Substantia nigra (tissue), 51 donors: ENCODE measurements at places on chromosomes 3 and 15.
A peak's percentile ranks its signal among the peaks of the same experiment; 100 is the strongest.

- no peak for DNase-seq
Measured at GRCh38 chr3:141086188-141086587, 35.0 kb downstream of the SPSB4 start.

- DNase-seq, result no peak
Measured at GRCh38 chr3:169827712-169828111, 15.0 kb upstream of the LRRC34 start.

DNA sequence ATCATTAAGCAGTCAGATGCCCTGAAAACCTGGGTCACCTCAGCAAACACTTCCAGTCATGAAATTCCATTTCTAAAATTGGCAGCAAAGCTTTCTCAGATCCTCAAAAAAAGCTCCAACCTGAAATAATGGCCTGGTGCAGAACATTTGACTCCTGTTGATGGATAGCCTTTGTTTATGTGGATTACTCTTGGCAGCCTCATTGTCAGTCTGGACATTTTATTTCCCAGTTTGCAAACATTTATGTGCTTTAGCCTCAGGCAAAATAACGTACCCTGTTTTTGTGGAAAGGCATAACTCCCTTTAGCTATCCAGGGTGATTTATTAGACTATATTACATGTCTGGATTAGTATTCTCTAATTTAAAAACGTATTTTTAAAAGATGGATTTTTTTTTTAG is 53.9 kb downstream of the PXYLP1 start:
- DNase-seq, result no peak

- DNase-seq, result no peak
Measured at GRCh38 chr3:109059264-109059663, 58.7 kb downstream of the MORC1 start.

DNA sequence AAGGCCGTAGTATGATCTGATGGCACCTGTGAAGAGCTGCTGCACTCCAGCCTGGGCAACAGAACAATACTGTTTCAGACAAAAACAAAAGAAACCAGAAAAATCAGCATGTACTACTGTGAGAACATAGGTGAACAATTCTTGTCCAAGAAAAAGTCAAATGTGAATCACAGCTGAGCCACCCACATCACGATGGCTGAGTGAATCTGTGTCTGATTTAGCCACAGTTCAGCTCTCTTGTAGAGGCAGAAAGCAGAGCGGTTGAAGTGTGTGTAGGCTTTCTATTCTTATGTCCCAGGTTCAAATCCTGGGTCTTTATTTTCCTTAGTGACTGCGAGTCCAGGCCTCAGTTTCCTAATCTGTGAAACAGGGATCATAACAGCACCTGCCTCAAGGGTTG is 4.4 kb upstream of the FURIN start:
- no peak for DNase-seq

- DNase-seq, result no peak
Measured at GRCh38 chr15:51667478-51667877, 13.8 kb upstream of the SCG3 start.

GRCh38 chr3:192249516-192249915 is 477.8 kb downstream of the FGF12 start:
- DNase-seq, result no peak

GRCh38 chr3:119541547-119541946 is 17.9 kb downstream of the CD80 start:
- DNase-seq, result no peak

- DNase-seq, result no peak
Measured at GRCh38 chr3:110903771-110904519, 167.7 kb upstream of the NECTIN3 start.

DNA sequence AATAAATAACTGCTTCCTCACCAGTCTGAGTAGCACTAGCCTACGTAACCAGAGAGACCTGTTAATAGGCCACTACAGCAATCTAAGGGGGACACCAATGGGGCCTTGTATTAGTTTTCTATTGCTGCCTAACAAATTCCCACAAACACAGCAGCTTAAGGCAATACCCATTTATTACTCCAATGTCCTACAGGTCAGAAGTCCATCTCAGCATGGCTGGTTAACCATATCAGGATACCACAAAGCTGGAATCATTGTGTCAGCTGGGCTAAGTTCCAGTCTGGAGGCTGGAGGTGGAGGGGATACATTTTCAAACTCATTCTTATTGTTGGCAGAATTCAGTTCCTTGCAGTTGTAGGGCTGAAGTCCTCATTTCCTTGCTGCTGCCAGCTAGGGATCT is 331.9 kb downstream of the ULK4 start:
- no peak for DNase-seq

DNA sequence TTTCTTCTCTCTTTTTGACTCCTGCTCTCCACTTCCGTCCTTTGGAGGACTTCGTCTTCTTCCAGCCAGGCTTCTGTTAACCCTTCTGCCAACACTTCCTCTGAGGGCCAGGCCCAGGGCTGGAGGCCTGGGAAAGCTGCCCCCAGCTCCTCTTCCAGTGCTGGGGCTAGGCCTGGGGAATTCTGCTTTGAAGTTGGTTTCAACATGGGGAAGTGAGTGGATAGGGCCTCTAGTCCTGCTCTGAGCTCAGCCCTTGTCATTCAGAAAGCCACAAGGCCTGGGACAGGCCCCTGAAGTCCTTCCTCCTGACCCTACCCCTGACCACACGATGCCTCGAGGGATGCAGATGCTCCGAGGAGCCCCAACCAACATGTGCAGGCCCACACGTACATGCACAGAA is 53.9 kb upstream of the HERC1 start:
- DNase-seq, result no peak

DNA sequence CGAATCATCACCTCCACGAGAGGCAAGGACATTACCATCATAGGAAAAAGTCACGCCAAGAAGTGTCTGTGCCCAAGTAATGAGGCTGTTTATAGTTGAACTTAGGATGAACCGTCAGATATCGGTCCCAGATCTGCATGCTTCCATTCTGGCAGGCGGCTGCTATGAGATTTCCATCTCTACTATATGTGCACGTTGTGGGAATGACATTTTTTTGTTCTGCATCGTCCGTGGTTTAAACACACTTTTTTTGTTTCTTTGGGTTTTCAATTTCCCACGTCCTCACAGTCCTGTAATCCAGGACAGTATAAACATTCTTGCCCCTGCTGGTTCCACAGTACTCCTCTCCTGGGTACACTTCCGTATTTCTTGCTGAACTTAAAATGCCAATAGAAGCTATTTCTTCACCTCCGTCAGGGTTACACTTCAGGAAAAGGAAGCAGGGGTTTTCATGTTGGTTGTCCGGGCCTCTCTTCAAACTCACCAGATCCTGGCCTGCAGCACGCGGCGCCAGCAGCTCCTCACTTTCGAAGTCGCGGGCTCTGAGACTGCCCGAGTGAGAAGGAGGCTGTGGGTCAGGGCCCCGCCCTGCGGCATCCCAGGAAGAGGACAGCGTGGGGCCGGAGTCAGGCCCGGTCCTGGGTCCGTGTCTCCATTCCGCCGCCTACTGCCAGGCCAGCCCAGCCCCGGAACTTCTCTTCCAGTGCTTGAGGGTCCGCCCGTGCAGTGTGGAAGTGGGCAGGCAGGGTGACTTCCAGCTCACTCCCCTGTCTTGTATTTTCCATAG is 9.8 kb upstream of the TM4SF4 start:
- no peak for DNase-seq

DNA sequence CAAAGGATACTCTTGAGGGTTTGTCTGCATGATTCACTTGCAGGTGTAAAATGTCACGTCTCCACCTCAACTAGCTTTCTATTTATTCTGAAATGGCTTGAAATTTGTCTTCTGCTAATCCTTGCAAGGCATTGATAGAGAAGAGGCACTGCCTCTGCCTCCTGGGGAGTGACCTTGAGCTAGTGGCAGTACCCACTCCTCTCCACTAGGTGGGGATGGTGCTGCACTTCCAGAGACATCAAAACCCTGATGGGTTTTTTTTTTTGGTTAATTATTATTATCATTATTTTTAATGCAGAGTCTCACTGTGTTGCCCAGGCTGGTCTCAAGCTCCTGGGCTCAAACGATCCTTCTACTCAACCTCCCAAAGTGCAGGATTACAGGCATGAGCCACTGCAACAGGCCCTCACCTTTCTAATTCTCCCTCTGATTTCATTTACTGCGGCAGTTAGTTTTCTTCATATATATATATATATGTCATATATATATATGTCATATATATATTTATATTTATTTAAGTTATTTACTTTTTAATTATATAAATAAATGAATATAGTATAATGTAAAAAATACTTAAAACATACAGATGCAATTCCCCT is 117.6 kb upstream of the EIF1B start:
- DNase-seq, result peak; percentile 39

- DNase-seq, result no peak
Measured at GRCh38 chr15:35290301-35290721, 205.2 kb upstream of the NANOGP8 start.

DNA sequence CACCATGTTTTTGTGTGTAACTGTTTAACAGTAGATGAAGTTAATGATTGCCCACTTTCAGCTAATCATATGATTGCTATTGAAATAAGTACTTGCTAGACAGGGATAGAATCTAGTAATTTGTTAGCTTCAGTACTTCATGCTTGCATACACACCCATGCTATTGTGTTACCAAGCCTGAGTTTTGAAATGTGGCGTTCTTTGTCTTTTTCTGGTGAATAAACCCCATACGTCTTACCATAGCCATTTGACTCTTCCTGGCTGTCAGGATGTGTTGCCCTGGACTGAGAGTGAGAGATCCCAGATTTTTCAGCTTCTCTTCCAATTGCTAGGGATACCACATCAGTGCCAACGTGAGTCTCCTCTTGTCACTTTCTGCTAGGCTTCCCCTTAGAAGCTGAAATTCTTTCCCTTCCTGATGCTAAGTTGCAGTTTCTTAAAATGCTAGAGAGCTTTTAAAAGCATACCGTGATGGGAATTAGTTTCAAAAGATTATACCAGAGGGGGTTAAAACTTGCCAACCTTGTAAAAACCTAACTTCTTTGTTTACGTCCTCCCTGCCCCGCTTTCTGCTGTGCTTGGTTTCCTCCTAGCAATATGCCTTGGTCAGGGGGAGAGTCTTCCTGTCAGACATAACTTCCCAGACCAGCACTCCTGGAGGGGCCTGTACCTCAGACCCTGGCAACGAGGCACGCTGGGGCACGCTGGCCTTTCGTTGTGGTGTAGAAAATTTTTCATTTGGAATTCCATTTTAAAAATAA is 62.9 kb upstream of the ULK4 start:
- DNase-seq, result peak; percentile 19

- peak; percentile 33 for DNase-seq
Measured at GRCh38 chr3:25033407-25034029, 394.5 kb upstream of the RARB start.

- DNase-seq, result no peak
Measured at GRCh38 chr15:71612397-71612722, 198.0 kb upstream of the NR2E3 start.

GRCh38 chr3:15520185-15520584 is 1.3 kb downstream of the COLQ start:
- no peak for DNase-seq

DNA sequence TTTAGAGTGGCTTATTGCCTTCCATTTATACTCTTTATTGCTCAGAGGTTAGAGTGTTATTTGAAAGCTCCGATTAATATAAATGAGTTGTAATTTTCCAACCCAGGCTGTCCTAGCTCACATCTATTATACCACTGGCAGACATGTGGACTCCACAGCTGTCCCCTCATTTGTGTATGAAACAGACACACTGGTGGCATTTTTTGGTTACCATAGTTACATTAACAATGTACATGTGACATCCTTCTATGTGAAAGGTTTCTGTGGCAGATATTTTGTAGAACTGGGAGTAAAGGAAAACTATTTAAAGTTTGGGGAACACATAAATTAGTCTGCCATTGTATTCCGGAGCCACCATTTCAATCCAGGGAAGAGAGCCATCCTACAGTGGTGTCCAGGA is 5.3 kb downstream of the LRRN1 start:
- DNase-seq, result no peak
